ENCODE measurements at places on chromosomes 16 and 17. TPM values are rescaled to one million over a fixed set of nuclear protein-coding genes. Genes with fewer than 3 reads are reported as not detected.

EIF5A gene
- 263 TPM for polyA plus RNA-seq

BAHCC1 gene
- 21.9 TPM for polyA plus RNA-seq

CDC42EP4 gene
- polyA plus RNA-seq = 57.5 TPM

CREBBP gene
- 46.6 TPM for polyA plus RNA-seq

KRTAP3-2 gene
- polyA plus RNA-seq = not detected

TUBG1 gene
- polyA plus RNA-seq = 40.0 TPM

RHOT2 gene
- 105 TPM for polyA plus RNA-seq

SKAP1 gene
- 3.0 TPM for polyA plus RNA-seq

PRSS22 gene
- 0.63 TPM for polyA plus RNA-seq

NOG gene
- polyA plus RNA-seq = 3.0 TPM

ZP2 gene
- 0.27 TPM for polyA plus RNA-seq

PERCC1 gene
- polyA plus RNA-seq = 1.3 TPM

PDIA2 gene
- 1.8 TPM for polyA plus RNA-seq

CTRB2 gene
- polyA plus RNA-seq = not detected

MYL4 gene
- 5.0 TPM for polyA plus RNA-seq

NACA2 gene
- 0.81 TPM for polyA plus RNA-seq

MT4 gene
- polyA plus RNA-seq = not detected

HYDIN gene
- polyA plus RNA-seq = 3.2 TPM

PIPOX gene
- 51.5 TPM for polyA plus RNA-seq

HOXB4 gene
- 5.9 TPM for polyA plus RNA-seq

EPN3 gene
- 3.3 TPM for polyA plus RNA-seq

KRTAP17-1 gene
- 0.07 TPM for polyA plus RNA-seq

TTLL6 gene
- 3.1 TPM for polyA plus RNA-seq

TBC1D3B gene
- polyA plus RNA-seq = 7.1 TPM

TAOK1 gene
- 22.2 TPM for polyA plus RNA-seq

HES7 gene
- polyA plus RNA-seq = 0.16 TPM

TP53TG3D gene
- not detected for polyA plus RNA-seq

DUS2 gene
- 12.2 TPM for polyA plus RNA-seq

MATCAP1 gene
- 29.2 TPM for polyA plus RNA-seq

OR1A1 gene
- polyA plus RNA-seq = not detected

WNT3 gene
- 9.3 TPM for polyA plus RNA-seq

SBK1 gene
- polyA plus RNA-seq = 3.2 TPM

ASPHD1 gene
- 15.0 TPM for polyA plus RNA-seq

TMC8 gene
- 7.6 TPM for polyA plus RNA-seq

TAX1BP3 gene
- 115 TPM for polyA plus RNA-seq

KRTAP4-4 gene
- polyA plus RNA-seq = not detected

YBX2 gene
- 2.8 TPM for polyA plus RNA-seq

ANKFN1 gene
- 0.24 TPM for polyA plus RNA-seq

KRT9 gene
- polyA plus RNA-seq = not detected

IFI35 gene
- 45.7 TPM for polyA plus RNA-seq

SERPINF2 gene
- polyA plus RNA-seq = 14.3 TPM

PRSS27 gene
- 1.3 TPM for polyA plus RNA-seq

NPIPA5 gene
- polyA plus RNA-seq = 19.6 TPM

MYH13 gene
- polyA plus RNA-seq = 0.04 TPM
